Kidney epithelial cell (primary cell): ENCODE measurements at places on chromosomes 5 and 9.

DNA sequence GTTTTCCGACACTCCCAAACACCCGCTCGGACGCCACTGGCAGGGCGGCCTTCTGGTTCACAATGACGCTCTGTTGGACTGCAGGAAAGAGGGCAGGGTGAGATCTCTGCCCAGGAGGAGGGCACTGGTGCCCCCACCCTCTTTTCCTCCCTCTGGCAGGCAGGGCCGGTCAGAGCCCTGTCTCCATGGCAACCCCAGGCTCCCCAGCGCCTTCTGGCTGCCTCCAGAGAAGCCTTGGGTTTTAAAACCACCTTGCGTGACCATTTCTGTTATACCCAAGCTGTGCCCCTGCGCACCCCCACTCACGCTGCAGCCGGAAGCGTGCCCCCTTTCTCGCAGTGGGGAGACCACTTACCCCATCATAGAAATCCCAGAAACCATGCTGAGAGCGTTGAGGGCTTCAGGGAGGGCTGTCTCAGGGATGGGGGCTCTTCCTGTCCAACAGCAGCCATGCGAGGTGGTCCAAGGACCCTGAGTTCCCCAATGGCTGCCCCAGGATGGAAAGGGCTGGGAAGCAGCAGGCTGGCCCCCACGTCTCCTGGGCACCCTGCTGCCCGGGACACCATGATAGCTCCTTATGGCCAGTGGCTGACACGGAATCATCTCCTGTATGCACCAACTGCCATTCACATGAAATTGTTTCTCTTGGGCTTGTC lies 7.3 kb downstream of the C9orf50 start:
- no peak for DNase-seq

DNA sequence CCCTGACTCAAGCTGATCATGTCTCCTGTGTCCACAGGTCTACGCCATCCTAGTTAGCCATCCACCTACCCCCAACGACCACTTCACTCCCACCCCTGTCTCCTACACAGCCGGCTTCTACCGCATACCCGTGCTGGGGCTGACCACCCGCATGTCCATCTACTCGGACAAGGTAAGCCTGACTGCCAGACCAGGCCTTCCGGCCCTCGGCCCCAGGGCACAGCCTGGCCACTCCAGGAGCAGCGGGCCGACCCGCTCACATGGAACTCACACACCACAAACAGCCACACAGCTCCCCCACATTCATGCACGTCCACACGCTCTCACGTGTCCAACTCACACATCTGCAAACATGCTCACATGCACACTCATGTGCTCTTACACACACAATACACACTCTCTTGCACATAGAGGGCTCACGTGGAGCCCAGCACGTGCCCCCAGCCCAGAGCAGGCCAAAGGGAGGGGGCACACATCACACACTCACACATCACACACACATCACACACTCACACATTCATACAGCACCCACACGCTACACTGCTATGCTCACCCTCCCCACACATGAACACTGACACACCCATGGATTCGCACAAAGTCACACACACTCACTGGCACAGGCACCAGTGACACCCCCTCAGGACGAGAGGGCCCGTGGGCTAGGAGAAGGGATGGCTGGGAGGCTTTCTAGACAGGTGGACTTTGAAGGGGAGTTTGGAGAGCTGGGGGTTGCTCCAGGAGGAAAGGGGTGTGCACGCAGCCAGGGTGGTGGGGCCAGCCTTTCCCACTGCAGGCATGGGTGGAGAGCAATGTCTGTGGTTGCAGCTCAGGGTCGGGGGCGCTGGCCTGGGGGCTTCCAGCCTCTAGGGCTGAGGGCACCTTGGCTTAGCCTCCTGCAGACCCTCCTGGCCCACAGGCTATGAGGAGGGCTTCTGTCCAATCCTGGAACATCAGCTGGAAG lies 3.3 kb downstream of the GRIN1 start:
- DNase-seq = no peak

- DNase-seq = no peak
Measured at GRCh38 chr9:16303506-16303905, 567.0 kb downstream of the BNC2 start.

- DNase-seq = no peak
Measured at GRCh38 chr9:75599126-75599525, 291.3 kb upstream of the PCSK5 start.

- DNase-seq = no peak
Measured at GRCh38 chr5:135315386-135315785, 83.6 kb downstream of the MACROH2A1 start.

DNA sequence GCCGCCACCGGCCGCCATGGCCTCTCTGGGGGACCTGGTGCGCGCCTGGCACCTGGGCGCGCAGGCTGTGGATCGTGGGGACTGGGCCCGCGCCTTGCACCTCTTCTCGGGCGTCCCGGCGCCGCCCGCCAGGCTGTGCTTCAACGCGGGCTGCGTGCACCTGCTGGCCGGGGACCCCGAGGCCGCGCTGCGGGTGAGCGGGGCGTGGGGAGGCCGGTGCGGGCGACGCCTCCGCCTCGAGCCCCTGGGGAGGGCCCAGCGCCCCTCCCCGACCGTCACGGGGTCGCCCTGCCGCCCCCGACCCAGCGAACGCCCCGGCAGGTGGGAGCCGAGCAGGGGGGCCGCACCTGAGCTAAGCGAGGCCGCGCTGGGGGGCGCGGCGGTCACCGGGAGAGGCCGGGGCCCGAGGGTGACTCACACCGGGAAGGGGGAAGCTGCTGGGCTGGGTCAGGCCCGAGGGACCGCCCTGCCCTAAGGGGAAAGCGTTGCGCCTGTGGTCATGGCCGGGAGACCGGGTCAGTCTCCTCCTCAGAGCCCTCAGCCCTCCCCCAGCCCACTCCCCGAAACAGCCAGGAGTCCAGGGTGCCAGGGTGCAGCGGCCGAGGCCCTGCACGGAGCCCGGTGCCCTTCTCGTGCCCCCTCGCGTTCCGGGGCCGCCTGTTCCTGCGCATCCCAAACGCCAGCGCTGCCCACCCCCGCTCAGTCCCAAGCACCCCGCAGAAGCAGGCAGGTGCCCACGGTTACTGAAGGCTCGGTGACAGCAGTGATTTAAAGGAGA lies 510 bp downstream of the NOXA1 start:
- DNase-seq = no peak

DNA sequence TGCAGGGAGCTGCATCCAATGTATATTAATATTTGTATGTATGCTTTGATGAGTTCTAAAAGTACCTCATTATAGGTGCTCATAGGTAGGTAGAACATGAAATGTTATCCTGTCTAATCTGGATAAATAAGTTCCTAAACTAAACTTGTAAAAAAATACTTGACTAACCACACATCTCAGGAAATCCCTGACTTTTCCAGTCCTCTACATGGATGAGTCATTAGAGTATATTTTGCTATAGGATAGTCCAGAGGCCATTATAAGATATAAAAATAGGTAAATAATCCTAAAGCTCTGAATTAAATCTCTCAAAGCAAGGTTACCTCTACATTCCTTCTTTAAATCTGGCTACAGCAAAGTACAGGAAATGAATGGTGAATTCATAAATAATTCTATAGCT lies 404.3 kb downstream of the RAB3C start:
- DNase-seq = no peak

DNA sequence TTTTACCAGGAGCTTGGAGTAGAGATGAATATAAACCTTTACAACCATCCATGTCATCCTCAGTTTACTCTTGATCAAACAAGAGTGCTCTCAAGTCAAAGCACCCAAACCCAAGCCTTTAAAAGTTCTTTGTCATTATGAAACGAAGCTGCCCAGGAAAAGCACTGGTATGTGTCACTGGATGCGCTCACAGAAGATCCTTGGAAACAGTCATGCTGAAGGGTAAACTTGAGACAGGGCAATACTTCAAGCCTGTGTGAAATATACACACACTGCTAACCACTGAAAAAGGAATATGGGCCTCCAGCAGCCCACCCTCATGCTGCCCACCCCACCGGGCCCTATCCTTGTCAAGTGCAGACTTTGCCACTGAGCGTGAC lies 84.5 kb downstream of the PRRT1B start:
- DNase-seq = no peak

DNA sequence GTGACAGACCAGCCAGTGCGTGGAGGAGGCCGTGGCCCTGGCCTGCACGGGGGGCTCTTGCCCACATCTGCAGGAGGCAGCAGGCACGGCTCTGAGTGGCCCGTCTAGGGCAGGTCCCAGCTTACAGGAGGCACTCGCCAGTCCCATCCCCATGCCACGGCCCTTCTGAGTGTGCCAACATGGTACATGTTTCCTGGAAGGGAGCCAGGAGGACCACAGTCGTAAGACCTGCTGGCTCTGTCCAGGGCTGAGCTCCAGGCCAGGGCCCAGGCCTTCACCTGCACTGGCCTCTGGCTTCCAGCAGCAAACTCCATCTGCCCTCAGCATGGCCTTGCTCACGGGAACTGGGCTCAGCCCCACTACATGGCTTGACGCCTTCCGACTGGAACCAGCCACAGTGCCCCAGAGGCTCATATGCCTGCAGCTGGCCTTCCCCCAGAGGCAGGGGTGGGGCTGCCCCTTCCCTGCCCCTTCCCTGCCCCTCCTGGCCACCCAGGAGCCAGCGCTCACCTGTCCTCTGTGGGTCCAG lies 3.8 kb downstream of the NKD2 start:
- no peak for DNase-seq

DNA sequence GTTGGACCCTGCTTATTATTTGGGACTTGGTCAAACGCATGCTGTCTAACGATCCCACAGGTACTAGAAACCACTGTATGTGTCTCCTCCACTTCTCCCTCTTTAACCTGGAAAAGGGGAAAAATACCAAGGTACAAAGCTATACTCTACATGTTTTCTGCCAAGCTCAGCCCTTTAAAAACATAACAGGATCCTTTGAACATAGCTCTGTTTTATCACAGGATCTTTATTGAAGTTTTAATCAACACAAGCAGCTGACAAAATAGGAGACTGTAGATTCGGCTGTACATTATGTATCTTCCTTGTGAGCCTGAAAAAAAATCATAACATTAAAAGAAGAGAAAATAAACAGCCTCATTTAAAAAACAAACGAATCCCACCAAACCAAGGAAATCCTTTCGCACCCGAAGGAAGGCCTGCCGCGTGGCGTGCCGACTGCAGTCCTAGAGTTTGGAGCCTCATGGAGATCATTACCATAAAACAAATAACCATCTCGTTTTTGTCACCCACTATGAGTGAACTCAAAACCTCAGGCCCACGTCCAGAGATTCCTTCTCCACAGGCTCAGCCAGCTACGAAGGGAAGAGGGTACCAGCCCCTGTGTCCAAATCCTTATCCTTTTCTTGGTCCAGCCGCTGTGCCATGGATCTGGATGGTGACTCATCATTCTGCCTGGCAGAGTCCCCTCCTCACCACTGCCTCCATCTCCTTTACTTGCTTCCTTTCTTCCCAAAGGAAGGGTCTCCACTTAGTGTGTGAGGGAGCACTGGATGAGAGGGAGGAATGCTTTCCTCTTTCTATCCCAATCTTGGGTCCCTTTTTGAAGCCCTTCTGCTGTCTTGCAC lies 651.1 kb downstream of the CCDC171 start:
- DNase-seq = no peak

GRCh38 chr5:15544039-15544438 lies 44.1 kb downstream of the FBXL7 start:
- no peak for DNase-seq

DNA sequence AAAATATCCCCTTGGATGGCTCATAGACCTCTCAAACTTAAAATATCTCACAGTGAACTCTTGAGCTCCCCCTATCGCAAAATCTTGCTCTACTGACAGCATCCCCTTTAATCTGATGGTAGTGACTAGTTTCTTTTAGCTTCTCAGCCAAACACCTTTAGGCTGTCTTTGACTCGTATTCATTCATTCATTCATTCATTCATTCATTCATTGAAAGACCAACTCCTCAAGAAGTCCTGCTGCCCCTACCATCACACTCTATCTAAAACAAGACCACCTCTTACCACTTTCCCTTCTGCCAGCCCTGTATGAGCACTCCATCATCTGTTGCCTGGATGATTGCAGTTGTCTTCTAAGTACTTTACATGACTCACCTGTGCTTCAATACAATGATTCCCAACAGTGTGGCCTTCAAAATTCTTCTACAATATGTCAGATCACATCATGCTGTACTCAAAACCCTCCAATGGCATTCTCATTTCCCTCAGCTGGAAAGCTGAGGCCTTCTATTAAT lies 46.8 kb downstream of the ITGA2 start:
- DNase-seq = peak; percentile 45

DNA sequence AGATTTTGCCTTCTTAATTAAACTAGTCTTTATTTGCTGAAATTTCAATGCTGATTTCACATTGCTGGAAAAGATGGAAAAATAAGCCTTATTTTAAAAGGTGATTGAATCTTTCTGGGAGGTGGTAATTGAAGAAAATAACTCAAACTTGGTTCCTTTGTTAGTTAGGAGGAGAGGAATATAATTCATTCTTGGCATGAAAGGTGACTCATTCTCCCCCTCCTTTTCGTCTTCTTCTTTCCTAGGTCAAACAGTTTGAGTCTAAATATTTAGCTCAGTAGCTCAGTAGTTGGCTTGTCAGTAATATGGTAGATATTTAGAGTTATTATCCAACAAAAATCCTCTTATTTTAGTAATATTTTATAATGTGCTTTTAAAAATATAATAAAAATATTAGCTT lies 353.9 kb upstream of the MEF2C start:
- DNase-seq = no peak

DNA sequence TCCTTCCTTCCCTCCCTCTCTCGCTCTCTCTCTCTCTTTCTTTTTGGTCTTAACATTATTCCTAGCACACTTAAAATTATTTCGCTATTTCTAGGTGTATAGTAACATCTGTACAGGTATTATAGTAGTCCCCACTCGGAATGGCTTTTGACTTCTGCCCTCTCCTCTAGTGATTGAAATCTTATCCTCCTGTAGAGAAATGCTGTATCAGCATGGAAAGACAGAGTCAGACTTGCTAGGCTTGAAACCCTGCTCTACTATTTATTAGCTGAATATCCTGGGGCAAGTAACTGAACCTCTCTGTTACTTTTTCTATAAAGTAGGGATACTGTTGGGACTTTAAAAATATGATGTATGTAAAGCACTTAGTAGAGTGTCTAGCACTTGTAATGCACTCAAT lies 681.9 kb upstream of the C9orf72 start:
- DNase-seq = no peak

DNA sequence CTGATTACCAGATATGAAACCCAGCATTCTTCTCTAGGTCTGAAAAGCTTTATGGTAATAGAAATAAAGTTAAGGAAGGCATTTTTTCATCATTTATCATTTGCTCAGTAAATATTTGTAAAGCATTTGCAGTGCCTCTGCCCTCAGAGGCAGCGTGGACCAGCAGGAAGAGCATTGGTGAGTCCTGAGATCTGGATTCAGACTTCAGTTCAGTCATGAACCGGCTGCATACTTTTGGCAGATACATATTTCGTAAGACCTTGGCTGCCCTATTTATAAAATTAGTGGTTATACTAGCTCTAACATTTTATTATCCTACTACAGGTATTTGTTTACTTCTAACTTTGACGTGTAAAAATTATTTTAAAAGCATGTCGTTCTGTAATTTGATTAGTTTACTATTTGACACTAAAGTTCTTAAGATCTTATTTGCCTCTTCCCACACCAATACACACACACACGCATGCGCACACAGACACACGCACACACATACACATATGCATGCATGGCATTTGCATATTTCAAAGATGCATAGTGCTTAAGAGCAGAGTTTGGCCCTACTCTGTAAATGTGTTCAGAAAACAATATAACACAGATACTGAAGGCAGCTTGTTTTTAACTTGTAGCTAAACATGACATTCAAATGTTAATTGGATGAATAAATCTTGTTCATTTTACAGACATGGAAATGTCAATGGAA lies 101.9 kb downstream of the RPS23 start:
- no peak for DNase-seq

- DNase-seq = peak; percentile 87
Measured at GRCh38 chr5:148383564-148384379, at the start of gene FBXO38. Gene FBXO38 (plus strand): TSS chr5:148383958. CDS start chr5:148394777, 10,819 bp downstream.

GRCh38 chr9:93193388-93194220 lies 9.7 kb downstream of the WNK2 start:
- DNase-seq = no peak
